ENCODE measurements at places on chromosomes 2 and 18.

DNA sequence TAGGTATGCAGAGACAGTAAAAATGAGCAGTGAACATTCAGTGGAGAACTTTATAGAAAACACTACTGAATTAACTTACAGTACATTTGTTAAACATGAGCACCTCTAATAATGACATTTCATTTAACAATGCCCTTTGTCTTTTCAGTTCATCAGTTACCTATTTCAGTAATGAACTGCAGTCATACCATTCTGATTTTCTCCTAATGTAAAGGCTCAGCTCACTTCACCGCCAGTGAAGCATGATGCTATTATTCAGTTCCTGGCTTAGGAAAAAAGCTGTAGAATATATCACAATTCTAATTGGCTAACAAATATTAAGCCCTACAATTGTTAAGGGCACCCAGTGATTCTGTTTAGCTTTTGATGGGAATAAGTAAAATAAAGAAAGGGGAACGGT lies 37.1 kb upstream of the CCDC93 start:
- no peak for DNase-seq

DNA sequence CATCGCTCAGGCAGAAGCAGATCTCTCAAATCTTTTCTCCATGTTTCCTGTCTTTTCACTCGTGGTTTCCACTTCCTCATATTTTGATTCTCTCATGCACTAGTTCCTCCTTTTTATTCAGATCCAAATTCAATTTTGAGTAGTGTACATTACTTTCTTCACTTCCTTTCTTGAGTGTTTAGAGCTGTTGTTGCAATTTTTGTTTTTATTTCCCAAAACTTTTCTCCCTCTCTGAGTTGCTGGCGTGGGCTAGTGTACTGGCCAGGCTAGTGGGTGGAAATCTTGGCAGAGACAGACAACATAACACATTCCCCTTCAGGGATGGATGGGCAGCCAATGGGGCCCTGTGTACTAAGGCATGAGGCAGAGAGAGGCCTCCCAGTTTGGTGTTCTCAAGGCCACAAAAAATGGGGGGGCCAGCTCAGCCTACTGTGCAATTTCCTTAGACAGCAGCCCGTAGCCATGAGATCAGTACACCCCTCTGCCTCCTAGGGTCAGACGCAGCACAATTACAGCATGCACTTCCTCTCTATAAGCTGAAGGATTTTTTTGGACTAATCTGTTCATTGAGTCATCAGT lies 145.1 kb upstream of the PID1 start:
- peak; percentile 22 for DNase-seq

- no peak for DNase-seq
Observed at GRCh38 chr2:49426996-49427395, 272.7 kb upstream of the FSHR start.

DNA sequence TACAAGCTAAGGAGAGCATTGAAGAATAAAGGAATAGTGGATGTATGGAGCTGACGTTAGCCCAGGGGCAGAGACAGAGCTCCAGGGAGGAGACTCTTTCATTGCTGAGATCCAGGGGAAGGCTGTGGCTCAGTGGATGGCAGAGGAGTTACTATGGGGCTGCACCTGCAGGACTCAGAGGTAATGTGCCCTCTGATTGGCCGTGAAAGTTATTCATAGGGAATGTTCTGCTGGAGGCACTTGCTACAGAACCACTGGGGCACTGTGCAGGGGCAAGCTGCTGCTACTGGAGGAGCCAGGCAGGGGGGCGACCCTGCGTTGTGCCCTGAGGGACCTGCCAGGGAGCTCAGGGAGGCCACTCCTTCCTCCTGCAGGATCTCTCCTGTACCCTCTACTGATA lies 199.2 kb downstream of the PTPRM start:
- DNase-seq = no peak

GRCh38 chr2:239893236-239893515 lies 132.0 kb downstream of the NDUFA10 start:
- DNase-seq = no peak

DNA sequence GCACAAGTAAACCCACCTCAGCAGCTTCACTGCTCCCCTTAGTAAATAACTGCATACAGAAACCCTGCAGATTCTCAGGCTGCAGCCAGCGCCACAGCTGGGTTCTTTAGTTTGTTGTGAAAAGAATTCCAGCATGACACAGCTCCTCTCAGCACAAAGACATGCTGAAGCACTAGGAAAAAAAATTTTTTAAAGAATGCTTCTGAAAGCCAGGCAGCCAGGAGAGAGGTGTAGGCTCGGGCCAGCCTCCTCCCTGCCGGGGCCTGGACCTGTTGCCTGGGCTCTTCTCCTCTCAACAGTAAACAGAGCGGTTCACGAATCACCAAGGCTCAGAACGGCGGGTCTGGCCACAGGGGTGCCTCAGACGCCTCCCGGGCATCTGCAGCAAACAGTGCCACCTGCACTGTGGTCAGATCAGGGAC lies 95.7 kb upstream of the POU3F3 start:
- DNase-seq = no peak

DNA sequence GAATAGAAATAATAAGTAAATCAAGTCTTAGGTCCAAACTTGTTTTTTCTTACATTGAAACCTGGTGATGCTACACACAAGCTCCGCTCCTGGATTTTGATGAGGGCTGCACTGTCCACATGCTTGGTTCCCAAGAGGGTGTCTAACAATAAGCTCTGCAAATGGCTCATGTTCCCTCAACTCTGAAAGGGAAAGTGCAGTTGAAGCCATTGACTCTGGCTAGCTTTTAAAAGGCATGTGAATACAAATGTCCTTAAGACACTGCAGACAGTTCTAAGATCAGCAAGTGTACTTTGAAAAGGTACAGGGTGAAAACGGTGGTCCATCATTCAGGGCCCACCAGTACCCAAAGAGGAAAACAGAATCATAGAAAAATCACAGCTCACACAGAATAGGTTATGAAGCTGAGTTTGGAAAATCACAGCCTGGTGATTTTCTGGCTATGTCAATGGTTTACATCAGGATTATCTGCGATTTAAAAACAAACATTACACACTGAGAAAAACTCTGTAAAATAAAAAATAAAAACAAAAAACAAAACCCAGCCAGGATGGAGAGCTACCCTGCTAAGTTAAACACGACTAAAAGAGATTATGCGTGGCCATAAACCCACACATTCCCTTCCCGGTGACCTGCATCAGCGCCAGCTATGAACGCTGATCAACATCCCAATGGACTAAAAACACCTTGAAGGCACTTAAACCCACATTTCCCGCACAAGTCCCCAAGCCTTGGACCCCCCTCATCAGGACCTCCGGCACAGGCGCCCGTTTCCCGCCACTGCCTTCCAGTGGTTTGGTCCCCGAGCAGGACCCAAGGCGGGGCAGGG lies 554 bp downstream of the PFN4 start:
- DNase-seq = no peak

DNA sequence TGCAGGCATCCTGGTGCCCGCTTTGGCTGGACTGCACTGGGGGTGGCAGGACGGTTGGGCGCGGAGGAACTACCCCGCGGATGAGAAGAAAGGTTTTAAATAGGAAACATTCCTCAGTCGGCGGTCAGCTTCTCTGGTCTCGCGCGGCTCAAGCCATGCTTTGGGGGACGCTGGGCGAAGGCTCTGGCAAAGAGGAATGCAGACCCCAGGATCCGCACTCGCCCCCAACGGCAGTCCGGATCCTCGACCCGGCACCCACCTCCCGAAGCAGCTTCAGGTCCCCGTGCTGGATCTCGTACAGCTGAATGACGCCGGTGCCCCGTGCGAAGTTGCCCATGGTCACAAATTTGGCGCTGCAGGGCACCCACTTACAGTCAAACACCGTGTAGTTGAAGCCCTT lies 686 bp upstream of the PNO1 start:
- no peak for DNase-seq

DNA sequence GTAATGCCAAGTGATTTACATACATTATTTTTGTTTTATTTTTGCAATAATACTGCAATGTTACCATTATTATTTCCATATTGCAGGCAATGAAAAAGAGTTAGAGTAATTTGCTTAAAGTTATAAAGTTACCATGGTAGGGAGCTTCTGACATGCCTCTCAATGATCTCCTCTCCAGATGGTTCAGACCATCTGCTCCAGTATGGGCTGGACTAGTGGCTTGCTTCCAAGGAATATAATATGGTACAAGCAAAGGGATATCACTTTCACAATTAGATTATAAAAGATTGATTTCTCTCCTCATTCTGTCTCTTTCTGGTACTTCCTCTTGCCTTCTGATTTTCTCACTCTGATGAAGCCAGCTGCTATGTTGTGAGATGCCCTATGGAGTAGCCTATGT lies 245.4 kb downstream of the INSIG2 start:
- no peak for DNase-seq

- no peak for DNase-seq
Observed at GRCh38 chr18:61335684-61336555, 2.7 kb downstream of the CDH20 start.

GRCh38 chr18:48592540-48593171 lies 53.8 kb downstream of the CTIF start:
- no peak for DNase-seq

- DNase-seq = no peak
Observed at GRCh38 chr2:179636100-179636980, 225.1 kb downstream of the ZNF385B start.

DNA sequence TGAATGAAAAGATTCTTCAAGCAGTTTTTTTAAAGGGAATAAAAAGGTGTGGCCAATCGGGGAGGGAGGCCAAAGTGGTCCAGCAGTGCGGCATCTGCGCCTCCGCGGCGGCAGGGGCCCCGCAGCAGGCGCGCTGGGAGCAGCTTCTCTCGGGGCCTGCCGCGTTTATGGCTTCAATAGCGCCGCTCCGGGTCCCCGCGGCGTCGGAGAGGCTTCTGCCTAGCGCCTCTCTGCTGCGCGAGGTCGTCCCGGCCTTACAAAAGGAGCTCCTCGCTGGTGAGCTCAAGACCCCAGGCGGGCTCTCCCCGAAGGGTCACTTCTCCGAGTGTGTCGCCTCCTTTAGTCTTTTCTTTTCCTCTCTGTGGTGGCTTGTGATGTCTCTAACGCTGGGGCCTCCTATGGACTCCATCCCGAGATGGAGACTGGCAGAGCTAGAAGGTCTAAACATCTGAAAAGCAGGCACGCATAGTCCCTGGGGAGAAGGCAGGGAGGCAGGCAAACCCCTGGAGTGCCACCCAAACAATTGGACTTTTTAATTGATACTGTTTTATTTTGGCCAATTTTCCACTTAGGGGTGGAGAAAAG lies 67.1 kb downstream of the SUMO1 start:
- no peak for DNase-seq

GRCh38 chr18:32219431-32220018 lies 29.7 kb downstream of the MEP1B start:
- DNase-seq = no peak

GRCh38 chr2:144372410-144373080 lies 147.4 kb downstream of the ZEB2 start:
- no peak for DNase-seq

- no peak for DNase-seq
Observed at GRCh38 chr2:63796366-63796765, 45.3 kb upstream of the UGP2 start.

DNA sequence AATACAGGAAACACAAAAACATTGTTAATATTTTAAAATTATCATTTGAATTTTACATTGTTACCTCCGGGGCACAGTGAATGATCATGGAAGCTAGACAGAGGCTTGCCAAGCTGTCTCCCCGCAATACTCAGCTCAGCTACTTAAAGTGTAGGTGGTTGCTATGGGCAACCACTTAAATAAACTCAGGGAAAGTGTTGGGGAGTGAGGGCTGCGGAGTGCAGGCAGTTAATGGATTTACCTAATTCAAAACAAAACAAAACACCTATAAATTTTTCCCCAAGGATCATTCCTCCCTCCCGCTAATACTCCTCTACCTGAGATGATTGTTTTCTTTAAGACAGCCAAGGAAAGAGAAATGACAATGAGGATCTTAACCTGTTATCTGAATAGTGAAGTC lies 349.5 kb downstream of the TGIF1 start:
- no peak for DNase-seq

DNA sequence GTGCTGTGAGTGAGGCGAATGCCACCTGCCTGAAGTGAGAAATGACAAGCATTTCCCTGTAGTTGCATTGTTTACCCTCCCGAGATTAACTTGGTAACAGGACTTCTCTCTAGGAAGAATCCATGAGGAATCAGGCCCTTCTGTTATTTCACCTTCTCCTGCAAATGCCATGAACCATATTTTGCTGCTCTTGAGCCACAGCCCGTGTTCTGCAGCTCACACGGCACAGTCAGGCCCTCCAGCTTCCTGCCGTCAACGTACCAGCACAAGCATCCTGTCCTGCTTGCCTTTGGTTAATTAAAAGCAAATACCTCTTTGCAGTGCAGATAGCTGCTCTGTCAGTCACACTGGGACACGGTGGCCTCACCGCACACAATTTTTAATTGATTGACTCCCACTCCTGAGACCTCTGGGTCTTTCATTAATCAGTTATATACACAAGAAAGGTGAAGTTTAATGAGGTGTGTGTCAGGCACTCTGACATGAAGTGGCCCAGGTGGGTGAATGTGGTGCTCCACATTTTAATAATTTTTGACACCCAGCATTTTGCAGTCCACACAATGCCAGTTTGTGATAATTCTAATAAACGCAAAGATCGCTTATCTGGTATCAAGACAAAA lies 95.3 kb upstream of the ASB18 start:
- no peak for DNase-seq

DNA sequence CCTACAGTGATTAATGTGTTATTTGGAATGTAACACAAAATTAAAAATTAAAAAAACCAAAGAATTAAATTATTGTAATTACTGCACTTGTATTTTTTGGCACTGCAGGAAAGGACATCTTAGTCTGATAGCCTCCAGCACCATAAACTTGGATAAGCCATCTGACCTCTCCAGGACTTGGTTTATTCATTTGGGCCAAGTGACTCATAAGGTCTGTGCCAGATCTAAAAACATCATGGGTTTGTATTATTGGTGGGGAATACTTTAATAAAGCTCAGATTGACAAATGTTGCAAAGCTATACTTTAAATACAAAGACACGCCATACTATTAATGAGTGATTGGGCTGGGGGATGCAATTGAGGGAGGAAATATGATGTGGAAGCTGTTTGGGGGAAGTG lies 225.2 kb downstream of the ZNF521 start:
- DNase-seq = no peak

DNA sequence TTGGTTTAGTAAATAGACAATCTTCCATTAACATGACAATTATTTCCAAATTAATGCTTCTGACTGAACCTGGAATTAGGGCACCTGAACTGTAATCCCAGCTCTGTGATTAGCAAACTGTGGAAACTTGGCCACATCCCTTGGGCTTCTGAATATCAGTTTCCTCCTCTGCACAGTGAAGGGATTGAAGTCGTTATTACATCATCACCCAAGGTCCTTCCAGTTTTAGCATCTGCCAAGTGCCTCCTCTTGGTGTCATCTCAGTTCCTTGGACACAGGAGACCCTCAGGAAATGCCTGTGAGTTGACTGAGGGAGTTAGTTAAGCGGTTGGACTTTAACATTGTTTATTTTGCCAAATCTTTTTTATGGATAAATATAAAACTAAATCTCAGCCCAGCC lies 64.8 kb downstream of the MOGAT1 start:
- DNase-seq = no peak

GRCh38 chr2:176931588-176932563 lies 280.7 kb upstream of the HNRNPA3 start:
- no peak for DNase-seq

Measured in CD8-positive, alpha-beta T cell (primary cell).